ENCODE measurements at places on chromosomes 2 and 18.

- peak; percentile 67 for DNase-seq
Observed at GRCh38 chr18:58525517-58525916, 103.4 kb downstream of the ALPK2 start.

- DNase-seq, result no peak
Observed at GRCh38 chr2:71474116-71474743, 20.9 kb downstream of the DYSF start.

GRCh38 chr2:217724471-217724870 lies 278.3 kb downstream of the TNS1 start:
- no peak for DNase-seq

- no peak for DNase-seq
Observed at GRCh38 chr2:27977731-27978312, 87.3 kb downstream of the BABAM2 start.

DNA sequence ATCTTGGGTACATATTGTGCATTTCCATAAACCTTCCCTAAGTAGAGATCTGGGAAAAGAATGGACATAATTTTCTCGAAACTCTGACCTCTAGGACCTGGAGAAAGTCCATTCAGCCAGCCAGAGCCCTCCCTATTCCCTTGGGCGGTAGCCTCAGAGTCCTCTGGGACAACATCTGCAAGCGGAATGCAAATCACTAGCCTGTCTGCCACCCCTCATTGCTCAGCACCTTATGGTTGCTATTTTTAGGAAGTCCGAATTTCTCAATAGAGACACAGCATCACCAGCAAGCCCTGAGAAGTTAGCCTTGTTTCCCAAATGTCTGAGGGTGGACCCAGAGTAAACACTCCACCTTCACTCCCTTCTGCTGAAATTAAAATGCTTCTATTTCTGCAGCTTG lies 17.6 kb upstream of the CD28 start:
- DNase-seq, result no peak

GRCh38 chr2:120228503-120228902 lies 5.3 kb upstream of the TMEM185B start:
- no peak for DNase-seq

- DNase-seq, result no peak
Observed at GRCh38 chr2:235551965-235552364, 58.1 kb downstream of the AGAP1 start.

GRCh38 chr2:158214431-158214830 lies 112.8 kb downstream of the UPP2 start:
- DNase-seq, result no peak

DNA sequence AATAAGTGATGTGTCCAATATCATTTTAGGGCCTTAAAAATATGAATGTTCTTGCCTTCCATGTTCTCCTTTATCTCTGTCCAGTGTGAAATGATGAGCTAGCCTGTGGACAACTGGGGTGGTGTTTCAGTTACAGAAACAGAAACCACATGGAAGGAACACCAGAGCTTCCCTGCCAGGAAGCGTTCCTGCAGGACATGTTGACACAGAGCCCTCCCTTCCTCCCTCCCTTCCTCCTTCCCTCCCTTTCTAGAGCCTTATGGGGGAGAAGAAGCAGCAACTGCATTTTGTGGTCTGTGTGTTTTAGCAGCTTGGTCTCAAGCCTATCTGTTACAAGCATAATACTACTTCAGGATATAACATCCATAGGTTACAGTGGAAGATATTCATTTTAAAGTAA lies 539.7 kb upstream of the NETO1 start:
- DNase-seq, result no peak

- no peak for DNase-seq
Observed at GRCh38 chr2:125216321-125216720, 1191.2 kb downstream of the CNTNAP5 start.

GRCh38 chr2:96528006-96528699 lies 8.4 kb upstream of the ARID5A start:
- peak; percentile 87 for DNase-seq

DNA sequence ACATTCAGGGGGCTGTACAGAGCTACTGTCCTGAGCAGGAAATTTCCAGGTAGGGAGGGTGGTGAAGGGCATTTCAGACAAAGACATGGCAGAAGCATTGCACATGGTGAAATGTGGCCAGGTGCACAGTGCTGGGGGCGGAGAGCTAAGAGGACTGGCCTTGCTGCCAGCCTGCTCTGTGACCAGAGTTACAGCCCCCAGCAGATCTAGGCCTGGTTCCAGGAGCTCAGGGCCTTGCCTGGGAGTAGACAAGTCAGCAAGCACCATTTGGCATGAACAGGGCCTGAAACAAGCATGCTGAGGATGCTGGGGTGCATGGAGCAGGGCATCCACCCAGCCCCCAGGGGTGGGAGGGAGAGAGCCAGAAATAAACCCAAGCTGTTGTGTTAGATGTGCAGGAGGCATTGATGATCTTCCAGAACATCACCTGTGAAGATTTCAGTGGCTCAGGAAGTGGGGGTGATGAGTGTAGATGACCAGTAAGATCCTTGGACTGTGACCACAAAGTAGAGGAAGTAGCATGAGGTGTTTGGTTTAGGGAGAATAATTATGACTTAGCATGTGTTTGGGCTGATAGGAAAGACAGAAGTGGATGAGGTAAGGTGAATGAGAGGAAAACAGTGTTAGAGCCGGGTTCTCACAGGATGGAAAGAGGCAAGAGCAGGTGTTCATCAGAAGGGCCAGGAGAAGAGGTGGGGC lies 61.1 kb downstream of the COA5 start:
- DNase-seq, result no peak

GRCh38 chr2:86649119-86649947 lies 25.7 kb upstream of the RNF103 start:
- no peak for DNase-seq

- no peak for DNase-seq
Observed at GRCh38 chr2:110113961-110114591, 1.5 kb downstream of the MALL start.
